NCI-H446 treated with DMSO at 0.1 percent for 48 hours (cell line): ENCODE measurements at places on chromosomes 1 and 21.

GRCh38 chr1:159895286-159895685, 4.7 kb downstream of the CFAP45 start:
- DNase-seq, result no peak

DNA sequence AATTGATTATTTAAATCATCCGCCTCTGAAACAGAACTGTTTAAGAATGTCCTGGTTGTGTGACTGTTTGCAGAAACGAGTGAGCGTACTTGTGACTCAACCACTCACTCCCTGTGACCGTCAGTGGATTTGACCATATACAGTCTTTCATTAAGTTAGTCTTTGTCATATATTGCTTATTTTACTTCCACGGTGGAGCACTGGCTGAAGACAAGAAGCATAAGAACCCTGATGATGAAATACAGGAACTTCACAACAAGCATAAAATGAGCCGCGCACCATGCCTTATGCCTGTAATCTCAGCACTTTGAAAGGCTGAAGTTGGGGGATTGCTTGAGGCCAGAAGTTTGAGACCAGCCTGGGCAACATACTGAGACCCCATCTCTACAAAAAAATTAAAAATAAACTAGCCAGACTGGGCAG, 194.0 kb downstream of the TOMM20 start:
- DNase-seq, result no peak

DNA sequence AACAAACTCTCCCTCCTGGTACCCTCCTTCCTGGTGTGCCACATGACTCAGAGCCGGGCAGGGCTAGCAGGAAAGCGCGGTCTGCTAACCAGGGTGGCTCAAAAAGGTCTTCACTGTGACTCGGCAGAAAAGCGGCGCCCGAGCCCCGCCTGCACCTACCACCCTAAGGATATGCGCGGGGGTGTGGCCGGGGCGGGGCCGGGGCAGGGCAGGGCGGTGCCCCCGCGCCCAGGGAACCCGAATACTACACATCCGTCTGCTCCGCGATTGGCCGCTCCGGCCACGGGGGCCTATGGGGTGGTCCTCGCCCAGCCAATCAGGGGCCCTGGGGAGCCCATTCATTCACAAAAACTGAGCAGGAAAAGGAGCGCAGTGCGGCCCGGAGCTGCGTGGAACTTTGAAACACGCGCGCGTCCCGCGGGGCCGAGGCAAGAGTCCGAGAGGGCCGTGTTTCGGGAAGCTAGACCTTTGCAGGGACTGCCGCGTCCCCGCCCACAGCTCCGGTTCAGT, 1.7 kb downstream of the LRP8 start:
- peak; percentile 96 for DNase-seq

- peak; percentile 20 for DNase-seq
Observed at GRCh38 chr1:159132271-159132881, 39.0 kb upstream of the CADM3 start.

DNA sequence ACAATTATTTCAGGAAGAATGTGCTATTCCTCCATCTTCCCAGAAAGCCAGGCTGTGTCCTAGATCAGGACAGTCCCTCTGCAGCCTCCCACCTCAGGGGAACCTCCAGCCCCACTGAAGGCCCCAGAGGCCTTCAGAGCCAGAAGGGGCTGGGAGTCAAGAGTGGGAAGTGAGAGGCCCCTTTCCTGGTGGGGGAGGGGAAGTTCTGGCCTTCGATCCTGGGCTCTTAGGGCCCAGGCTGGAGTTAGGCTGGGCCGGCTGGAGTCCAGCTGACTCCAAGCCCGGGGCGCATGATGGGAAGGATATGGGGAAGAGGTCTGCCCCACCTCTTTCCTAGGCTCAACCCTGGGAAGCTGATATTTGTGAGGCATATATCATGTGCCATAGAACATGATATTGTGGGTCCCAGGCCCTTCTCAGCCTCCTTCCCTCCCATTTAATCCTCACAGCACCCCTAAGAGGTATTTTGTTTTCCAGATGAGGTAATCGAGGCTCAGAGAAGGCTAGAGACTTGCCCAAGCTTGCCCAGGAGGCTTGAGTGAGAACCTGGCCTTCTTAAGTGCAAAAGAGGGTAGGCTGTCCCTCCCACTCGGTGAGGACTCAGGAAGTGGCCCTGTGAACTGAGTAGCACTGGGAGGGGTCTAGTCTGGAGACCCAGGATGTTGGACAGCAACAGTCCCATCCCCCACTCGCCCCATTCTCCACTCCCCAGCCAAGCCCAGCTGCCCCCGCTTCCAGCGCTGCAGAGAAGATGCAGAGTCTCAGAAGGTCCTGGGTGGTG, 18.6 kb upstream of the HSPG2 start:
- no peak for DNase-seq

- DNase-seq, result no peak
Observed at GRCh38 chr1:11925938-11926292, 312 bp downstream of the KIAA2013 start.

DNA sequence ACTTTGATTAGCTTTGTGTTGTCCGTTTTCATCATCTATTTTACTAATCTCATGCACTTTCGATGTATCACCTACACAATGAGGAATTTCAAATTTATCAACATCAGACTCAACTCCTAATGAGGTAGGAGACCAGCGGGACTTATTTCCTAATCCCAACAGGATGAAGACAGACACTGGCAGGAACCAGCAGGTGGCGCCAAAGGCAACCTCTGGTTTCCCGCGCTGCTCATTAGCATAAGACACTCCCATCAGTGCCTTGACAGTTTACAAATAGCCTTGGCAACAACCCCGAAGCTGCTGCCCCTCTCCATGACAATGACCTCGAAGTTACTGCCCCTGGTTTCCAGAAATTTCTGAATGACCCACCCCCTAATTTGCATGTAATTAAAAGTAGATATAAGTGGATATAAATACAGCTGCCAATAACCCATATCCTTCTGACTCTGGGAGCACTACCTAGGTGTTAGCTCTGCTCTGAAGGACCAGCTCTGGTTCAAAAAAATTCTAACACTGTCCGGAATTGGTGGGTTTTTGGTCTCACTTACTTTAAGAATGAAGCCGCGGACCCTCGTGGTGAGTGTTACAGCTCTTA, 974.8 kb downstream of the ADGRL2 start:
- DNase-seq, result no peak

DNA sequence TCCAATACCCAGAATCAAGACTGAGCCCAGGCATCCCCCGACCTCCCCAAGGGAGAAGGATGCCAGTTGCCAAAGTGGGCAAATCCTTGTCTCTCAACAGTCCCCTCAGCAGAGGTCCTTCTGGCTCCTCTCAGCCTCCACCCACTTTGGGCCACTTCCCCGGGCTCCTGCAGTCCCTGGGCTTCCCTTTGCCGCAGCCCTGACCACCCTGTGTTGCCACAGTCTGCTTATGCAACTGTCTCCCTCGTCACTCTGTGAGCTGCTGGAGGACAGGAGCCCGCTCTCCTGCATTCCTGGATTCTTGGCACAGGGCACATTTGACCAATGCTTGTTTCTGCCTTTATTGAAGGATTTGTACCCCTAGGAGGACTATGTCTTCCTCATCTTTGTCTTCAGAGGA, 2.9 kb upstream of the LRP8 start:
- DNase-seq, result no peak

DNA sequence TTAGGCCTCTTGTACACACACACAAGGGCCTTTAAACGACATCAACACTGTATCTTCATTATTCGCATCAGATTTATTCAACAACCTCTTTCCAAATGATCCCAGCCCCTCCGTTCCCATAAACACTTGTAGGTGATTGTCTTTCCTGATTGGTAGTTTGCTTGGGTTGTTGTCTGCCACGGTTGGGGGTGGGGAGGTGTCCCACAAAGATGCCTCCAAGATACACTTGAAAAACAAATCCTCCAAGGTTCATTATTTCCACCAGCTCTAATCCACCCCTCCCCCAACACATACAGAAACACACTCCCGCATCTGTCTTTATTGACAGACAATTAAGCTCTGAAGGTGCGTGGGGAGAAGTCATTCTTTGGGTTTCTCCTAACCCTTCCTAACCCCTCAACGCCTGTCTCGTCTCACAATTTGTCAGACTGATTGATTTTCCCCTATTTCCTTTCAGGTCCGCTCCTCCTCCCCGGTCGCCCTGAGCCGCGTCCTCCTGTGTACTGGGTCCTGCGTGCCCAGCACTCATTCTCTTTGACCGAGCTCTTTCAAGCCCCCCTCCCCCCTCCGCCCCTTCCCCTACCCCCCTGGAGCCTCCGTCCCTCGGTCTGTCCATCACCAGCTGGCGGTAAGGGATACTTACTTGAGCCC, 1.4 kb downstream of the WDR26 start:
- DNase-seq, result no peak
